D341Med (cell line): ENCODE measurements at places on chromosomes 7 and 10.

DNA sequence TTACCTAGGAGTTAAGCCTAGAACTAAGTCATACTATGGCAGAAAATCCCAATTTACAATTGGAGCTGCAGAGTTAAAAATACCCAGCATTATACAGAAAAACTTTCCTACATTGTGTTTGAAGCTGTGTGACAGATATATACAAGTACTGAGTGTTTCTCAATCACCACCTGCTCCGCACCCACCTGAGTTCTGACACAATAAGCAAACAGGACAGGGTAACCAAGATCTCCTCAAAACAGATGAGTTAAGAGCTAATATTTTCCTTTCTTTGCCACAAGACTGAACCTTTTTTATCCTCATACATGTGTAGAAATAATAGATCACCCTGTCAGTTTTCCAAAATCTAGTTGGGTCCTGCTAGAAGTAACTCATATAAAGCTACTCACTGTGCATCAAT, 186.3 kb downstream of the DOCK4 start:
- DNase-seq, result no peak

DNA sequence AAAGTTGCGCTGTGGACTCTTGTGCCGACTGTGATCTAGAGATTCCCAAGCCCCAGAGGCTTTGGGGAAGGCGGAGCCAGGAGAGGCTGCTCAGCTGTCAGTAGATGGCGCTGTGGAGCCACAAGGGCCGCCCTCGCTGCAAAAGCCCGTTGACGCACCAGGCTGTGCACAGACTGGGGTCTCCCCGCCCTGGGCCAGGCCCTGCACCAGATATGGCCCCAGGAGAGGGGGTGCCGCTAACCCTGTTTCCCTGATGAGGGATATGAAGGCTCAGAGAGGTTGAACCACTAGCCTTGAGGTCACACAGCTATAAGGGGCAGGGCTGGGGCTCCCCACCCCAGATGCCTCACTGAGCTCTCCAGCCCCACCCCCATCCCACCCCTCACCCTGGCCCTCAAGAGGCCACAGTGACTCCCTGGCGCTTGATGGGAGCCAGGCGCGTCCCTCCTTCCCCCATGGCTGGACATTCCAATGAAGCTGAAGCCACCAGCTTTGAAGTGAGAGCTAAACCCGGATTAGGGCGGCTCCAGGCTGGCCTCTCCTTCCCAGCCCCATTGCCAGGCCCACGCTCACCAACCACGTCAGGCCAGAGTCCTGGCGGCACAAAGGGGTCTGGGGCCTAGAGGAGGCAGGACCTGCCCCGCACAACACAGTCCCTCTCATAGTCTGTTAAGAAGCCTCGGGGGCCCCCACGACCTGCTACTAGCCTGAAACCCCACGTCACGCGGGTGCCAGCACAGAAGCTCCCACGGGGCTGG, 26.4 kb downstream of the MYL10 start:
- peak; percentile 92 for DNase-seq

GRCh38 chr7:2130096-2130375, 102.7 kb downstream of the MAD1L1 start:
- no peak for DNase-seq

GRCh38 chr10:62578916-62579315, 204.7 kb downstream of the ZNF365 start:
- no peak for DNase-seq

GRCh38 chr10:110317866-110318850, 13.4 kb upstream of the SMNDC1 start:
- DNase-seq, result no peak

GRCh38 chr10:62732841-62733653, 71.5 kb upstream of the ADO start:
- no peak for DNase-seq

DNA sequence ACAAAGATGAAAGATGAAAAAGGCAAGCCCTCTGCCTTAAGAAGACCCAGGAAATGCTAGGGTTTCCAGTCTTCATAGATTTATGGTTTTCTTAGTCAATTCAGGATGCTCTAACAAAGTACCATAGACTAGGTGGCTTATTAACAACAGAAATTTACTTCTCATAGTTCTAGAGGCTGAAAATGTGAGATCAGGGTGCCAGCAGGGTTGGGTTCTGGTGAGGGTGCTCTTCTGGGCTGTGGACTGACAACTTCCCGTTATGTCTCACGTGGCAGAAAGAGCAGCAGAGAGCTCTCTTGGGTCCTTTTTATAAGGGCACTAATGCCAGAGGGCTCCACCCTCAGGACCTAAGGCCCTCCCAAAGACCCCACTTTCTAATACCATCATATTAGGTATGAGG, 23.7 kb downstream of the ELMO1 start:
- no peak for DNase-seq

- DNase-seq, result no peak
Observed at GRCh38 chr10:69316313-69317059, 38.2 kb downstream of the HK1 start.

DNA sequence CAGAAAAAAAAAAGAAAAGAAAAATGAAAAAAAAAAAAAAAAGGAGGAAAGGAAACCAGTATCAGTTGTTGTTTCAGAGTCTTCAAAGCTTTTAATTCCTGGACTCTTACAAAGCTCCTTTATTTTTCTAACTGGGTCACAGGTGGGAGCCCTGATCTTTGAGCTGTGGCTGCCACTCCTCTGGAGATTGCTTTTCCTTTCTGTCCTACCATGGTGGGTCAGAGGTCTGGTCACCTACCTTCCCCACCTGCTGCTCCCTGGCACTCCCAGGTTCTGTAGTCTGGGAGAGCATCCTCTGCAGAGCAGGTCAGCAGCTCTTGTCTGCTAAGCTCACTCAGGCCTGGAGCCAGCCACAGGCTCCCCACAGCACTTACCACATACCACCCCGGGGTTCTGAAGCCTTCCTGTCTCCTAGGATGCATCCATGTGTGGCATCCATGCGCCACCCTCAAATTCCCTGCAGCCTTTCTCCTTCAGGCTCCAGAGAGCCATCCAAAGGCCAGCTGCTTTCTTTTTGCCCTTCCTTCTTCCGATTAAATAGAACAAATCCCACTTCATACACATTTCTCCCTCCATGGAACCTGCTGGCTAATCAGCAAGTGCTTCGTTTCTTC, 73.2 kb upstream of the TPK1 start:
- no peak for DNase-seq

- no peak for DNase-seq
Observed at GRCh38 chr10:19658622-19659233, 157.5 kb upstream of the PLXDC2 start.

DNA sequence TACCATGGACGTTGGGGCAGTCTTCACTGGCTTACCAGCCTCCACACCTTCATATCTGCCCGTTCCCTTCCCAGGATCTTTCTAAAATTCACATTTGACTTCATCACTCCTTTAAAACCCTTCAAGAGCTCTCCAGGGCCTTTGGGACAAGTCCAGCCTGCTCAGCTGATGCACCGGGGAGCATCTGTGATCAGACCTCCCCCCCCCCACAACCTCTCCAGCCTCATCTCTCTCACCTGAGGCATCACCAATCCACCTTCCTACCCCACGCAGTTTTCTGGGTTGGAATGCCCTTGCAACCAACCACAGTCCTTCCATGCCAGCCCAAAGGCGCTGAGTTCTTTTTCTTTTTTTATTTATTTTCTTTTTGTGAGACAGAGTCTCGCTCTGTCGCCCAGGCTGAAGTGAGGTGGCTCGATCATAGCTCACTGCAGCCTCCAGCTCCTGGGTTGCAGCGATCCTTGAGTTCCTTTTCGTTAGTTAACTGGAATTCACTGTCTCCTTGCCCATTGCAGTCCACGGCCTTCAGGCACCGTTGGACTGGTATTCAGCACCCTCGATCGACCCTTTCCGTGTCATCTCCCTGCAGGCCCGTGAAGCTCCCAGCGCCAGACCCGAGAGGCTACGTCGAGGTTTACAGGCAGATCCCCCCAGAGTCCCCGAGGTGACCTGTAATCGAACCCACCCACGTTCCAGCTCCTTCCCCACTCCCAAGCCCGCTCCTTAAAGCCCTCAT, 654 bp downstream of the ALKBH4 start:
- DNase-seq, result no peak

GRCh38 chr10:21649454-21649872, 115.4 kb downstream of the MLLT10 start:
- no peak for DNase-seq

- DNase-seq, result no peak
Observed at GRCh38 chr10:129864601-129865126, 99.4 kb downstream of the EBF3 start.

GRCh38 chr10:70341016-70341415, 41.4 kb downstream of the LRRC20 start:
- DNase-seq, result no peak

GRCh38 chr7:70060298-70061068, 462.2 kb downstream of the AUTS2 start:
- no peak for DNase-seq

DNA sequence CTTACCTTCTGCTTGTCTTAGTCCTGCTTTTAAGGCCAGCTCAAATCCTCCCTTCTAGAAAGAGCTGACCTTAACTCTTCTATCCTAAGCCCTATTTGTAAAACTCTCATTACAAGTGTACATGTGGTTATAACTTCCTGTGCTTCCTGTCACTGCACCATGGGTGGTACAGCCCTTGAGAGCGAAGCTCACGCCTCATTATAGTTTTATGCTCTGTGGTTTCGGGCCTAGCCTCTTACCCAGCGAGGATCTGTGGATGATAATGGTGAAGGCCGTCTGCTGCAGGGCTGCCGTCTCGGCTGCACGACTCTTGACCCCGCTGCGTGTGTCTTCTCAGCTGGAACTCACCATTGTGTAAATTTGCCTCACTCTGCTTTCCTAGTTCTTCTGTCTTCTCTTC, 74.6 kb downstream of the CUL1 start:
- no peak for DNase-seq

DNA sequence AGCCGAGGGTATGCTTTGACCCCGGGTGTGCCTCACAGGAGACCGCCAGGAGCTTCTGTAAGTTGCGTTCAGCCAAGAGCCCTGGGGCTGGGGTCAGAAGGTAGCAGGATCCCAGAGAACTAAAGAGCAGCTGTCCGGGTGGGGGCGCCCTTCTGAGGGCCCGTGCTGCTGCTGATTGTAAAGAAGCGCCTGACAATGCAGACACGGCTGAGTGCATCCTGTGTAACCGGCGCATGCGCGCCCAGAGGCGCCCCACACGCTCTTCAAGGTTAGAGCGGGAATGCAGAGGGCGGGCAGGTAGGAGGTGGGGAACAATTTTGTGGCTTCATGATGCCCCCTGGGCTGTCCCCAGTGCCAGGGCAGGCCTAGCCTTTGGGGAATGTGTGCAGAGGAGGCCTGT, 210.2 kb upstream of the CTBP2 start:
- no peak for DNase-seq

- DNase-seq, result no peak
Observed at GRCh38 chr7:149759093-149759860, 14.1 kb downstream of the ZNF467 start.

DNA sequence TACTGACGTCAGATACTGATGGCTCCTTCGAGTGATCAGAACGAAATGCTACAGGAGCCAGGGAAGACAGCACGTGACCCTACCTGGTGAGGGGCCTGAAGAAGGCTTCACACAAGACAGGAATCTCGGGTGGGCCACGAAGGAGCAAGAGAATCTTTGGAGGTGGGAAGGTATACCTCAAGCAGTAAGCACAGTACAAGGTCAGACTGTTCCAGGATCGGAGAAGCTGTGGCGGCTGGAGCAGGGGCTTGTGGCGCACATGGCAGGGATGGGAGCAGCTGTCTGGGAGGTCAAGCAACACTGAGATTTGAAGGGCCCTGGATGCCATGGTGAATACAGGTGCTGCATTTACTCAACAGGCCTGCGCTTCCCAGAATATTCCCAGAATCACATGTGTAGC, 45.4 kb downstream of the C10orf143 start:
- DNase-seq, result no peak

GRCh38 chr7:81075150-81075549, 156.3 kb upstream of the SEMA3C start:
- DNase-seq, result no peak

DNA sequence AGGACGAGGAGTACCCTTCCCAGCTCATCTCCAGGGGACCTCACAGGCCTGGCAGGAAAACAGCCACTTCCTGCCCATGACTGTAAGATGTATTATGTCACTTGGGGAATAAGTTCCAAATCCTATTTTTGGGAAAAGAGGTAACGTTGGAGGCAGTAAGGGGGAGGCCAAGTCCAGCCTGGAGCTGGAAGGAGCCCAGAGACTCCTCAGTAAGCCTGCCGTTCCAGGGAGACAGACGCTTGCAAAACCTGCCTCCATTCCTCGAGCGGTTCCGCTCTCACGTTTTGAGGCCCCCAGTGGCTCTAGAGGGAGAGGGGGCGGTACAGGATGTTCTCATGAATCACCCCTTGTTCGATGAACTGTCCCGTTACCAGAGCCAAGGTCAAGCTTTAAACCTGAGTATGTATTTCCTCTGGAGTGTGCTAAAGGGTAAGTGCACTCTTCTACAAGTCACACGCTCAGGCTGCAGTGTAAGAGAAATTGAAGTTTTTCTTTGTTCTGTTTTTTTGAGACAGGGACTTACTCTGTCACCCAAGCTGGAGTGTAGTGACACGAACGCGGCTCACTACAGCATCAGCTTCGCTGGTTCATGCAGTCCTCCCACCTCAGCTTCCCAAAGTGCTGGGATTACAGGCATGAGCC, 45.5 kb upstream of the CYTH3 start:
- DNase-seq, result no peak

DNA sequence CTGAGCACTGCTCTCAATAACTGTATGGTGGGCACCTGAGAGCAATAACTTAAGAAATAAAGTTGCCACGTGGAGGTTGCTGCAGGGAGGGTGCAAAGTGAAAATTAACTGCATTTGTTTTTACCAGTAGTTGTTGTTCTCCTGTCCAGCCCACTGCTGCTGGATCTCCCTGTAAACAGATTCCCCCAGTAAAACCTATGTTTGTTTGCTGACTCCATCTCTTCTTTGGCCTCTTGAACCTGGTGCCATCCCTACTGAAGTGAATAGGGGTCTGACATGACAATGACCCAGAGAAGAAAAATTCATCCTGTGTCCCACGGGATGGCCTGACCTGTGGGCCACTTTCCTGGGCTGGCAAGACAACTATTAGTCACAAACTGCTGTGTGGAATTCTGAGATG, 1.7 kb downstream of the MBL2 start:
- DNase-seq, result no peak

DNA sequence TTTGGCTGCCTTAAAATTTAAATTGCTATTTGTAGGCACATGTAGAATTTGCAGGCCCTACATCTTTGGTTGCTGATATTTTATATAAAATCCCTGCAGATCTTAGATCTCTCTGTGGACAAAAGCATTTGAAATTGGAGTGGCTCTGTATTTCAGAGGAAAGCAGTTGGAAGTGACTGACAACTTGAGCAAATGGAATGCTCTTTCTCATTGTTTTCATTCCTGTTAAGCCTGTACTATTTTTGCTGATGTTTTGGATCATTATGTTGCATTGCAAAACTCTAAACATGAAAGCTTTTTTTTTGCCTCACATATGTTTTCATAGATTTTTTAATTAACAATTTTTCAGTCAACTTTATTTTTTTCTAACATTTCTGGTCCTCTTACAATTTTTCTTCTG, 251.2 kb upstream of the MDFIC start:
- DNase-seq, result no peak

DNA sequence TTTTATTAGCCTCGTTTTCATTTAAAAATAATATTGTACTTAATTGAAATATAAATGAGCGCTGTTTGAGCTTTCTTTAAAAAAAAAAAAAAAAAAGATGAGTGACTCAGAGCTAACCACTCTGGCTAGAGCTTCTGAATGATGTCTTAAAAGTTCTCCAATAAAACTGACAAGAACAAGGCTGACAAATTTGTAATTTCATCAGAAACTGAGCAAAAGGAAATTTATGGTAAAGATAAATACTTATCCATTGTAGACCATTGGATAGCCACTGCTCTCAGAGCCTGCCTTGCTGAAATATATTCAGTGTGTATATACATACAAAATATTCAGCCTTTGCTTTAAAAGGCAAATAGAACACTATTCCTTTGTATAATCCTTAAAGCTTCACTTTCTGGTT, 91.2 kb upstream of the OIT3 start:
- no peak for DNase-seq
